Brain (organoid and tissue), 16 donors: ENCODE measurements at places on chromosomes 6 and 20.
A peak's percentile ranks its signal among the peaks of the same experiment; 100 is the strongest.

DNA sequence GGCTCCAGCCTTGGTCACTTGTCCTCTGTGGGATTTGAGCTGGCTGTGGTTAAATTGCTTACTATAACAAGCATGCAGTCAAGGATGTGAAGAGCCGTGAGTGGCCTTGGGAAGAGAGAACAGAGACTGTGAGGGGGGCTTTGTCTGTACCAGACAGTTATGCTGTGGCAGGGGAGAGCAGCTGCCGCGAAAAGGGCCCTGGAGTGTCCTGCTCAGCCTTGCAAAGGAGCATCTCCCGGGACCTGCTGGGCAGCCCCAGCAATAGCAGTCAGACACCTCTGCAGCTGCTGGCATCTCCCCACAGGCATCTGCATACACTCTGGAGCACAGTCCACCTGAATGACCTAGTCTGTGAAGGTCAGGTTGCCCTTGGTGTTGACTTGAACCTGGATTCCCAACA is 6.3 kb downstream of the EBF4 start:
- DNase-seq = peak; percentile 10

DNA sequence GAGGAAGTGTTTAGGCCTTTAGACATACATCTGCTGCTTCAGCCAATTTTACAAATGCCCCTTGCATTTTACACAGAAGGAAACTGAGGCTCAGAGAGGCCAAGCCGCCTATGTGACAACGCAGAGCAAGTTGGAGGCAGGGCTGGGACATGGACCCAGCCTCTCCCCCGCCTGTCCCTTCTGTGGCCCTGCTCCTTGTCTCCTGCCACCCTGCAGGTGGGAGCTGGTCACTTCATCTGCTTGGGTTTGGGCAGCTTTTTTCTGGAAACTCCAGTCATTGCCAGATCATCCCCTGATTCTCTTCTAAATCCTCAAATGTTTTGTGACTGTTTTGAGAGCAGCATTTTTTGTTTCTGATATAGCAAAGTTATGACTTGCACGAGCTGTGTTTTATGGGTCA is 68.9 kb downstream of the DLGAP4 start:
- no peak for DNase-seq

DNA sequence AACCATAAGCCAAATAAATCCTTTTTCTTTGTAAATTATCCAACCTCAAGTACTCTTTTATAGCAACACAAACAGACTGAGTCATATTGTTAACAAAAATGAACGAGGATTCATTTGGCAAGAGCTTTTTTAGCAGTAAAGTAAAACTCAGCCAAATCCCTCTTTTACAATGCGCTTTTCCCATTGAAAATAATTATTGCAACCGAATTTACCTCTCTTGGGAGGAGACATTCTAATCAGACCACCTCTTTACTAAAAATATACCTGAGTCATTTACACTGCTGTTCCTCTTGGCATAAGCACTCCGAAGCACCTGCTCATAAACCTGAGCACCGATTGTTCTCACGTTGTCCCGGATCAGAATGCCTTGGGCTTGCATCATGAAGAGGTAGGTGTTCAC is 57.4 kb downstream of the B4GALT5 start:
- no peak for DNase-seq

DNA sequence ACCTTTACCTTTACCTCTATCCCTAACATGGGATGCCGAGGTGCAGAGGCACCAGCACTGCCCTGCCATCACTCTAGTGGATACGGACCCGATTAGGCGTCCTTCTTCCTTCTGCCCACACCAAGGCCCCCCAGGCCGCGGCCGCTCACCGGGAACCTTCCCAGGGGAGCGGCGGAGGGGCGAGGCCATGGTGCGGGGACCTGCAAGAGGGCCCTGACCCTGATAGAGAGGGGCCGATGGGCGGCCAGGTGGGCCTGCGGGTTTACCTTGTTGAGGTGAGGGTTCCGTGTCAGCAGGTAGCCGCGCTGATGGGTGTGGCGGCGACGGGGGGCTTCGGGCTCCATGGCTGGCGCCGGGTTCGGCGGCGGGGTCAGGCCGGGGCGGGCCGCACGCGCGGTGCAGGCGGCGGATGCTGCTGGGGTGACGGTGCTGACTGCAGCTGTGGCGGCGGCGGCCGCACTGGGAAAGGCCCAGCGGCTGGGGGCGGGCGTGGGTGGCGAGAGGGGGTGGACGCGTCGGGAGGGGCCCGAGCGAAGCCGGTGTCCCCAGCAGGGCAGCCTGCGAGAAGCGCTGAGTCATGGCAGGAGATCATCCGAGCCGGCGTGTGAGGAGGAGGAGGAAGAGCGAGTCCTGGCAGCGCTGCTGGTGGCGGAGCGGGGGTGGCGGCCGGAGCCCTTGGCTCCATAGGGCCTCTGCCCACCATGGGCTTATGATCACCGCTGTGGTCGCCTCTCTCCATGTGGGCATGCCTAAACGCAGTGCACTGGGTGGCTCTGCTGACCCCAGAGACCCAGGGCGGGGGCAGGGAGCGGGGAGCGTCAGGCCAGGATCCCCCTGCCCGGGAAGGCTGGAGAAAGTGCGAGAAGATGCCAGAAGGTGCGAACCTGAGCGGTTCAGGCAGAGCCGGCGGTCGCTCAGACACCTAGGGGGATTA is at the start of gene ME1:
Gene ME1, minus strand, starts transcription at position 441 of the 934 bp plus-strand sequence. Its CDS starts 97 bp downstream, at position 344.
- peak; percentile 31 for DNase-seq

GRCh38 chr6:125549202-125549884 is 200.1 kb upstream of the HEY2 start:
- DNase-seq = peak; percentile 41

DNA sequence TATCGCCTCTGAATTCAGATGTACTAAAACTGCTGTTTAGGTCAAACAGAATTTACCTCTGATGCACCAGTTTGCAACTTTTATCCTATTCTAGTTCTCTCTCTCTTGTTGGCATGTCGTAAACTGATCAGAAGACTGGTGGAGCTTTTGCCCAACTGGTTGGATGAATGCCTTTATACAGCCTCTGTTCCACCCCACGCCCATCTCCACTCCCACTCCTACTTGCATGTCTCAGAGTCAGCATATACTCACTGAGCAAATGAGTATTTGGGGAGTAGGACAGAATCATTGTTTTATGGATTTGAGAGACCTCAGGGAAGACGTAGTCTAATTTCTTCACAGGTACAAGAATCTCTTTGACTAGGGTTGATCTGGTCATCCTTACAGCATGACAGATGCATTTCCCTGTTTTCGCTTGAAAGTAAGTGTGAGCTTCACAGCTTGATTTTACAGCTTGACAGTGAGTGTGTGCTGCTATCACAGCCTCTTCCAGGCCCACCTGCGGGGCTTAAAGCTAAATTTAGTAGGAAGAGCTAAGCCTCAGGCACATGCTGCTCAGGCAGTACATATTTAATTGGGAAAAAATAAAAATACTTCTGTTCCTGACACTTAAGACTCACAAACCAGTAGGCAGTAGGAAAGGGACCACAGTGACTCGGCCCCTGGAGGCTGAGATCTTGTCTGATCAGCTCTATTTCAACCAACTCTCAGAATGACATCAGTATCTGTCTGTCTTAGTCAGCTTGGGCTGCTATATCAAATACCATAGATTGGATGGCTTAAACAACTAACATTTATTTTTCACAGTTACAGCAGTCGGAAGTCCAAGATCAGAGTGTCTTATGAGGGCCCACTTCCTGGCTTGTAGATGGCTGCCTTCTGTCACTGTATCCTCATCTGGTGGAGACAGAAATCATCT is 30.4 kb downstream of the TRMT6 start:
- DNase-seq = no peak

- DNase-seq = no peak
Measured at GRCh38 chr6:49868951-49869529, 2.7 kb upstream of the CRISP1 start.

- DNase-seq = peak; percentile 47
Measured at GRCh38 chr20:41052742-41053419, 24.3 kb downstream of the TOP1 start.

GRCh38 chr6:26087284-26088115 is at the start of gene HFE:
TSS of gene HFE (plus strand) at chr6:26087429. CDS start at chr6:26087441, 12 bp downstream.
- peak; percentile 12 for DNase-seq

DNA sequence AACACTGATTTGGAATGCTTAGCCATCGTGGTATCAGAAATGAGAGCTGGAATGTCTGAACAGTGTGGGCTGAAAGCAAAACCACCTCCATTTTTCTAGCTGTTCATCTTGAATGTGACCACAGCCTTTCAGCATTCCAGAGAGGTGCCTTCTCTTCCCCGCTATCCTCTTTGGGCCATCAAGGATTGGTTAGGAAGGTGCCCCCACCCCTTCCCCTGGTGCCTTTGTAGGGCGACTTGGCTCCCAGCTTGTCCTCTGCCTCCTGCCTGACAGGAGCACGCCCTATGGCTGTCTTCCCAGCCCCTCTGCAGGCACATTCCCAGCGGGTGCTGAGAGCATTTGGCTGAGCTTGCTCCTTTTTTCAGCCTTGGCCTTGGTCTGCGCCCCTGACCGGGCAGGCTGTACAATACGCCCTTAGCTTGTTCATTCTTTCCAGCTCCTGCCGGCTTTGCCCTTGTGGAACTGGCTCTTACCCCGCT is 97.5 kb downstream of the ARMC2 start:
- peak; percentile 82 for DNase-seq

DNA sequence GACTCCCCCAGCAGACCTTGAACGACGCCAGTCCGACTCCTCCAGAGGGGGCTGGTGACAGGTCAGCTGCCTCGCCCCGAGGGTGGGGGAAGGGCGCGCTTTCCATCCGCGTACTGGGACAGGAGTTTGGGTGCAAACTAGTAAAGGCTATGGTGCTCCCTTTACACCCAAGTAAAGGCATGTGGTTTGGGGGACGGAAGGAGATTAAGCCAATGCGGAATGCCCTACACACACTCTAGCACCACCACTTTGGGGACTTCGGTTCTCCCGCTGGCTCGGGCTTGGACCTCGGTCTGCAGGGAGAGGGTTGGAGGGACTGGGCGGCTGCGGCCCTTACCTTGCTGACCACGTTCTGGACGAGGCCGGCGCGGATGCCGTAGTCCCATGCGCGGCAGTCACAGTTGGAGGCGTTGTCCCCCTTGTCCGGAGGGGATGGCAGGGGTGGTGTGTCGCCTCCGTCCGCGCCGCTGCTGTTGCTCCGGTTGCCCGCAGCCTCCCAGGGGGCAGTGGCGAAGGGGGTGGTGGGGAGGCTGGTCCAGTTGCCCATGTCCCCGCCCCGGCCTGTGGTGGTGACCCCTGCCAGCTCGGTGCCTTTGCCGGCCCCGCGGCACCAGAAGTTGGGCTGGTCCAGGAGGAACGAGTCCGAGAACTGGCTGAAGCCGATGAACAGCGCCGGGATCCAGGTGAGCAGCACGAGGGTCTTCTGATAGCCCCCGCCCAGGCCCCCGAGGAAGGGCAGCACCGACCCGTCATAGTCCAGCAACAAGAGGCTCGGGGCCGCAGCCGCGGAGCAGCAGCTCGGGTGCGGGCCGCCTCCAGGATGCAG is 1.1 kb downstream of the SLC22A23 start:
- peak; percentile 37 for DNase-seq

- DNase-seq = no peak
Measured at GRCh38 chr6:7805850-7806214, 79.9 kb downstream of the BMP6 start.

- DNase-seq = no peak
Measured at GRCh38 chr20:14989535-14990290, 652.3 kb upstream of the FLRT3 start.

DNA sequence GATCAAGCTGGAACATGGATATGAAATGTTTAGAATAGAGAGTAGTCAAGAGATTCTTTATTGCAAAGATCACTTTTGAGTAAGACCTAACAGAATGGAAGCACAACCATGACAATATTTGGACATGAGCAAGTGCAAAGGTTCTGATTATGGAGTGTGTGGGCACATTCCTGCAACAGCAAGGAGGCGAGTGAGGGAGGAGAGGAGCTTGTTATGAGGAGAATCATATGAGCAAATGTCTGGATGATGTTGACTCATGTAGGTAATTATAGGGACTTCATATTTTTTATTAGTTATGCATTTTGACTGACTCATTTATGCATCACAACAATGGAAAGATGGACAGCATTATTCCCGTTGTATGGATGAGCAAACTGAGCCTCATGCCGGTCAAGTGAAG is 100.8 kb upstream of the SLC35B3 start:
- no peak for DNase-seq

DNA sequence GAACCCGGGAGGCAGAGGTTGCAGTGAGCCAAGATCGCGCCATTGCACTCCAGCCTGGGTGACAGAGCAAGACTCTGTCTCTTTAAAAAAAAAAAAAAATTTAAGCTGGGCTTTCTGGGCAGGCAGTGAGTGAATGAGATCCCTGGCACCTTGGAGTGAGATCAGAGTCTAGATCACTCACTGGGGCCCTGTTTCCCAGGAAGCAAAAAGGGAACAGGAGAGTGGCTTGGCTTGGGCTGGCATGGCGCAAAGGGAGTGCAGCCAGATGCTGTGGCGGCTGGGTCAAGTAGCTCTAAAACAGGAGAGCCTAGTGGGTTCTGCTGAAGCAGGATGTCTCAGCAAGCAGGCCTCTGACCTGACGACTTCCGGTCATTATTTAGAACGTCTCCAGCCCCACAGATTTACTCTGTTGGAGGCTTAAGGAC is 10.4 kb downstream of the PLCG1 start:
- DNase-seq = no peak

GRCh38 chr20:8421981-8422380 is 289.9 kb downstream of the PLCB1 start:
- peak; percentile 18 for DNase-seq

- DNase-seq = no peak
Measured at GRCh38 chr6:5729080-5729434, 277.7 kb downstream of the NRN1 start.

DNA sequence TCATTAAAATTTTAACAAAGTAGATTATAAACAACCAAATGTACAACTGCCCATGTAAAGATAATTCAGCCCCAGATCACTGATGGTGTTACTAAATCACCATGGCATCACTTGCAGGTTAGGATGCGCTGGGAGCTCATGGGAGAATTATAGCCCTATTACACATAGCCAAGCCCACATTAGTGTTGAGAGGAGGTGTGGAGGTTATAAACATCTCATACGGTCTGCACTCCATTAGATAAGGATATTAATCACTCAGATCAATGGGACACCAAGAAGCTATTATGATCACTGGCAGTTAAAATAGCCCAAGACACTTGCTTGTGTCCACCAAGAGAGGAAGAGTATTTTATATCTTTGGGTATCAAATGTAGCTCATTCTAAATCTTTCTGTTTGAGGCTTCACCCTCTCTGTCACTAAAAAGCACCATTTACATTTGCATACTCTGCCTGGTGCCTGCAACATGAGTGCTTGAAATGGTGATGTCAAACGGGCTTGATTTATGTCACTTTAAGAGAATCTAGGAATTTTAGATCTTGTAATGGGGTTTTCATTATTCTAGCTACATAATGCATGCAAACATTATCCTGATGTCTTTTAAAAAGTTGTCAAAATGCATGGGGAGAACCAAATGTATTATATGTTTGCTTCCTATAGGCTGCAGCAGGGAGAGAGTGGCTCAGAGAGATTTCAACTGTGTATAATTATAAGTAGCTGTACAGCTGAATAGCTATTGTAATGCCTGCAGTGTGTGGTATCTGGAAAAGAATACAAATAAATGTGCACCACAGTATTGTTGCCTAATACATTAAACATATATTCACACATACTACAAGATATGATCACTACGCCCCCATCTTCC is 654.1 kb upstream of the MARCKS start:
- no peak for DNase-seq

- peak; percentile 53 for DNase-seq
Measured at GRCh38 chr6:162315291-162315690, 412.3 kb downstream of the PRKN start.

GRCh38 chr6:55785273-55785672 is 90.1 kb downstream of the BMP5 start:
- DNase-seq = peak; percentile 3

- DNase-seq = no peak
Measured at GRCh38 chr6:115091461-115091860, 748.6 kb upstream of the HS3ST5 start.

GRCh38 chr20:23856736-23857135 is 22.8 kb downstream of the CST5 start:
- no peak for DNase-seq

GRCh38 chr6:155441112-155441465 is 14.6 kb downstream of the NOX3 start:
- peak; percentile 66 for DNase-seq
